ENCODE measurements at places on chromosomes 13 and 19. TPM values are rescaled to one million over a fixed set of nuclear protein-coding genes. Genes with fewer than 3 reads are reported as not detected.

DNA sequence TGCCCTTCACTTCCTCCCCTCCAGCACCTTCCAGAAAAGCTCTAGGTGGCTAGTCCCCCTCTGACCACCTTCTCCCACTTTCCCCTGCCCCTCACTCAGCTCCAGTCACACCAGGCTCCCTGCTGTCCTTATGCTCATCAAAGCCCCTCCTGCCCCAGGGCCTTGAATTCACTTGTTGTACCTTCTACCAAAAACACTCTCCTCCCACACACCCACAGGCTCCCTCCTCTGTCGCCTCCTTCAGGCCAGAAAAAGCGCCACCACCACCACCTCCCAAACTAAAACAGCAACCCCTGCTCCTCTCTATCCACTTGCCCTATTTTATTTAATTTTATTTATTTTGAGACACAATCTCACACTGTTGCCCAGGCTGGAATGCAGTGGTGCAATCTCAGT lies 4.8 kb upstream of the CEACAM16 start:
- DNase-seq, result no peak

The STK24 gene
- 26.1 TPM for total RNA-seq

The DPF1 gene
- total RNA-seq, result 39.9 TPM

DNA sequence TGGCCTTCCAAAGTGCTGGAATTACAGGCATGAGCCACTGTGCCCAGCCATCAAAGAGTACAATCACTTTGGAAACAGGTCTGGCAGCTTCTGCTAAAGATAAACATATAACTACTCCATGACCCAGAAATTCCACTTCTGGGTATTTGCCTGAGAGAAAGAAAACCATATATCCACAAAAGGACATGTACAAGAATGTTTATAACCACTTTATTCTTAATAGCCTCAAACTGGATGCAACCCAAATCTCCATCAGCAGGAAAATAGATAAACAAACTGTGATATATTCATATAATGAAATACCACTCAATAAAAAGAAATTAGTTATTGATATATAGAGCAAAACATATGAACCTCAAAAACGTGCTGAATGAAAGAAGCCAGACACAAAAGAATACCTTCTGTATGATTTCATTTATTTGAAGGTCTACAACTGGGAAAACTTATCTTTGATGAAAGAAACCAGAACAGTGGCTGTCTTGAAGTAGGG lies 40.5 kb downstream of the TEX26 start:
- no peak for DNase-seq

The ZNF285 gene
- 30.2 TPM for total RNA-seq
